ENCODE measurements at places on chromosomes 7 and 10. TPM values are rescaled to one million over a fixed set of nuclear protein-coding genes. Genes with fewer than 3 reads are reported as not detected.

The SPAG6 gene
- total RNA-seq: not detected

DNA sequence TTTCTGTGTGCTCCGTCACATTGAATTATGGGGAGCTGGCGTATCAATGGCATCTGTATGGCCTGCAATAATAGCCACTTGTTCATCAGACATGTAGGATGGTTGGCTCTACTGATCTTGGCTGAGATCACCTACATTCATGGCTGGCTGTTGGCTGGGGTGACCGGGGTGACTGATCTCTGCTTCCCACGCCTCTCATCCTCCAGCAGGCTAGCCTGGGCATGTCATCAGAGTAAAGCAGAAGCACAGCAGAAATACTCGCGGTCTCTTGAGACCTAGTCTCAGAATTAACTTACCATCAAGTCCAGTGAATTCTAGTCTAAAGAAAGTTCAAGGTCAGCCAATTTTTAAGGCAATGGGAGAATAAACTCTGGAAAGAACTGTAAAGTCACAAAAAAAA is 257.7 kb upstream of the GLI3 start:
- no peak for ATAC-seq

- no peak for ATAC-seq
Measured at GRCh38 chr10:77012812-77013500, 624.7 kb downstream of the KCNMA1 start.

DNA sequence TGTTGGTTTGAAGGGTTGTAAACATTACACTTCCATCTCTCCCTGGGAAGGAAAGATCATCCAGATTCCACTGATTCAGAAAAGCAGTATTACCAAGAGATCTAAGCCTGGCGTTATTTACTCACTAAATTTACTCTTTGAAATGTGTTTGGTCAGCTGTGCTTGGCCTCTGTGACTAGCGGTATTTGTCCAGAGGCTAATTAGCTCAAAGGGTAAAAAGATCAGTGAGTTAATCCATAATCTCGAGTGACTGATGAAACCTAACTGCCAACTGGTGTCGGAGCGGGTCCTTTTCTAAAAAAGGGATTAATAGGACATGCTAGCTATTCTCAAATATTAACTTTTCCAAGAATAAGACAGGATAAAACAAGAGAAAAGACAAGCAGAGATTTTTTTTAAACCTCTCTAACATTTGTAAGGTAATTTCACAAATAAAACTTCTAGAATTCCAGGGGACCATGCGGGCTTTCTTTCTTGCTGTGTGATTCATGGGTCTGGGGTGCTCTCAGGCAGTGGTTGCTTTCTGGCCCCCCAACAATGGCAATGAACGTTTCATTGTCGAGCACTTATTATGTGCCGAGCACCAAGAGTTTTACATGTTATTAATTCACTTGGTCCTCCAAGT is 247.3 kb upstream of the AOAH start:
- no peak for ATAC-seq

DNA sequence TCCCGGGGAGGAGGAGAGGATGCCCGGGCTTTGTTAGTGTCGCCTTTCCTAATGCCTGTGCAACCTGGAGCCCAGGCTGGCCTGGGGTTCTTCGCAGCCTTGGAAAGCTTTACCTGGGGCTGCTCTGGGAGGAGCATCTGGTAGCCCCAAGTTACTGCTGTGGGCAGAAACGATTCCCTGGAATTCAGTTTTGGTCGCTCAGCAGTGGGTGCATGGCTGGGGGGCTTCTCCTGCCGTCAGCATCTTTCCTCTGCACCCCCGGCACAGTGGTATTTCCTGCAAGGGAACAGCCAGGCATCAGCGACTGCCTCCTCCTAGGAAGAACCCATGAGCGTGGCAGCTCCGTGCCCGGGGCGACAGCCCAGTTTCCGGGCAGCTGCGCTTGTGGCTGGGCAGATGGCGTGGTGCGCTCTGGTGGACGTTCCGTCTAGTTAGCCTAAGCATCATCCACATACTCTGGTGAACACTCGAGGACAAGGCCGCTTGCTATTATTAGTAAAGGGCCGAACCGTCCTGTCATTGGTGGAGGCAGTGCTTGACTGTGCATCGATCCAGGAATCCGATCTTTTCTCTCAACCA is 107.0 kb upstream of the BTBD16 start:
- ATAC-seq: peak; percentile 15

DNA sequence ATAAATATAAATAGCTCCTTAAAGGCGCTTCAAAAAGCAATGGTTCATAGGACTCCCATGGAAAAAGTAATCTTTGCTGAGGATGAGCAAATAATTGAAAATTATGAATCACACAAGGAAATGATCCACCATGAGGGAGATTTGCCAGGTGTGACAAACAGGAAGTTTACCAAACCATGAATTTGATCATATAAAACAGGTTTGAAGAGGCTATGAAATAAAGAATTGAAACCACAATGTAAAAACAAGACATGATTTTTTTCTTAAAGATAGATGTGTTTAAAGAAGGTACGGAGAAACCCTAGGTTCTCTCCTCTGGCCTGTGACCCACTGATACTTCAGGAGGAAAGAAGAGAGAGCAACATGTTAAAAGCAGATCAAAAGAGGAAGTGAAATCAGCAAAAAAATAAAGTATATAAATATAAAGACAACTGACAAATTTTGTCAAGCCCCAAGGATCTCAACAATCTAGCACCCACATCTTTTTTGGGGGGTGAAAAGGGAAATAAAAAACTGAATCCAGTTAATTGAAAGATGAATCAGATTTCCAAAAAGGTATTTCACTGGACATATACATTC is 111.3 kb upstream of the ASAH2 start:
- ATAC-seq: no peak
